ENCODE measurements at places on chromosomes 3 and 15. TPM values are rescaled to one million over a fixed set of nuclear protein-coding genes. Genes with fewer than 3 reads are reported as not detected.

Gene GOLGB1
- total RNA-seq: 78.5 TPM

DNA sequence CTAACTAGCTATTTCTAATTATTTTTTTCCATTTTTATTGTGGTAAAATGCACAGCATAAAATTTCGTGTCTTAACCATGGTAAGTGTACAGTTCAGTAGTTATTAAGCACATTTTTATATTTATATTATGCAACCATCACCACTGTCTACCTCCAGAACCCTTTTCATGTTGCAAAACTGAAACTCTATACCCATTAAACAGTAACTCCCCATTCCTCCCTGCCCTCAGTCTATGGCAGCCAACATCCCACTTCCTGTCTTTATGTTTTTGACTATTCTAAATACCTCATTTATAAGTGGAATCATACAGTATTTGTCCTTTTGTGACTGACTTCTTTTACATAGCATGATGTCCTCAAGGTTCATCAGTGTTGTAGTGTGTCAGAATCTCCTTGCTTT lies 25.5 kb downstream of the SLC35A5 start:
- no peak for DNase-seq

GRCh38 chr15:79332824-79333510 lies 22.1 kb downstream of the TMED3 start:
- DNase-seq: no peak

DNA sequence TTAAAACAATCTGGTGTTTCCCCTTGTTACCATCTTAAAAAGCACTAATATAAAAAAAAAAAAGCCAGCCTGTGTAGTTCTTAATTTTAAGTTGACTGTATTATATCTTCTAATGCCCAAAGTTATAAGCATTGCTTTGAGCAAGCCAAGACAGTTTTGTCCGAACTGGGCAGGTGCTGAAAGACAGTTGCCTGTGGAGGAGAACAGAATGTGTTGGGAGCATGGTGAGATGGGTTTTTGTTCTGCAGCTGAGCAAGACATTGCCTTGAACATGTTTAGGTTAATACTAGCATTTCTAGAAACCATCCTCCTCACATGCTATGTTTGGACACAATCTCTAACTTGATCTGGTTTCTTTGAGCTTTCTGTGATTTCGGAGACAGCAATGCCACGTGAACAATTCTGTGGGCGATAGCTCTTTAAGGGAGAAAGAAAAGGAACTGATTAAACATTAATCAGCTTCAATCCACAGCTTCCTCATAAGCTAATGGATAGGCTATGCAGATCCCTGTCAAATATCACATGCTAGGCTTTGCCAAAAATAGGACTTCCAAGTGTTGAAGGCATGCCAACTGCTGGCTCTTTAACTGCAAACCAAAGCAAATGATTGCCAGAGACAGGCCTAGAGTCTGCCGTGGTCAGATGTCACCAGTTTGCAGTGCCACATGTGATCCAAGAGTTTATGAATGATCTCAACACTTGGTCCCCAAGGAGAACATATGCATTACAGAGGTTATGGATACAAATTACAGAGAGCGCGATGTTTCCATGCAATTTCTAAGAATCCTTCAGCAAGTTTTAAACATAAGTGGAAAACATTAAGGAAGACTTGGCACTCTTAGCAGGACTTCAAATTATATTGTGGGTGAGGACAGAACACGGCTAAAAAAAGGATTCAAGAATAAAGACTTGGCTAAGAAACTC lies 428.1 kb downstream of the ROBO2 start:
- DNase-seq: no peak

Gene MYO9A
- total RNA-seq: 48.2 TPM

GRCh38 chr3:162666835-162667234 lies 1170.2 kb downstream of the OTOL1 start:
- no peak for DNase-seq

DNA sequence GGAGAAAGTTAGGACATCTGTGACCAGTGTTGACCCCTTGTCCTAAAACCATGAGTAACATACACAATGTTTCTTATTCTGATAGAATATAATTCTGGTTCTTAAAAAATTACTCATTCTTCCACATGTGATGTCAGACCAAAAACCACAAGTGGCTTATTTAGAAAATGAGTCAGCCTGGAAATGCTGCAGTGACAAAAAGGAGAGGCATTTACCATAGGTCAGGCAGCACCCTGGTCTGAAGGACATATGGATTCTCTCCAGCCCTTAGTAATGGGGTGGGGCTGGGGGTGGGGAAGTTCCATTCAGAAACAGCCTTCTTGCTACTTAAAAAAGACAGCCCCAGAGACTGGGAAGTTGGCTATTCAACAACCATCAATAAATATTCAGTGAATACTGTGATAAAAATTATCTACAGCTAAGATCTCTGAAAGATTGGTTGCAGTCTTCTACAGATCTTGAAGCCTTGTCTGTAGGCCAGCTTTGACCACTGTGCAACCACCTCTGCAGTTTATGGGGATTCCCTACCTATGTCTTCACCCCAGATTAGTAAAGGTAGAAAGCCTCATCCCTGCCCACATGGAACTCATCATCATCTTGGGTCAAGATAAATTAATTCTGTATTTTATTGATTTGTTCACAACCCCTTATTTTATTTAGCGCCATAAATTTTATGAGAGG lies 34.9 kb upstream of the TIMP4 start:
- DNase-seq: no peak
